ENCODE measurements at places on chromosomes 7 and 10.

- DNase-seq: no peak
Observed at GRCh38 chr10:113142601-113143362, 192.7 kb downstream of the TCF7L2 start.

- no peak for DNase-seq
Observed at GRCh38 chr7:33562996-33563395, 342.3 kb upstream of the BMPER start.

GRCh38 chr7:22723181-22723601, 3.8 kb upstream of the IL6 start:
- DNase-seq: no peak

DNA sequence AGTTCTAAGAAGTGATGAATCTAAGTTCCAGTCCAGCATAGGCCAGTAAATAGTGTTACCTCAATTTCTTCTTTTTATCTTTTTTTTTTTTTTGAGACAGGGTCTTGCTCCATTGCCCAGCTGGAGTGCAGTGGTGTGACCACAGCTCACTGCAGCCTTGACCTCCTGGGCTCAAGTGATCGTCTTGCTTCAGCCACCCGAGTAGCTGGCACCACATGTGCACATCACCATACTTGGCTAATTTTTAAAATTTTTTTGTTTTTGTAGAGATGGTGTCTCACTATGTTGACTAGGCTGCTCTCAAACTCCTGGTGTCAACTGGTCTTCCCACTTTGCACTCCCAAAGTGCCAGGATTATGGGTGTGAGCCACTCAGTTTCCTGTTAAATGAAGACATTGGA, 126.6 kb upstream of the LYZL2 start:
- DNase-seq: no peak

DNA sequence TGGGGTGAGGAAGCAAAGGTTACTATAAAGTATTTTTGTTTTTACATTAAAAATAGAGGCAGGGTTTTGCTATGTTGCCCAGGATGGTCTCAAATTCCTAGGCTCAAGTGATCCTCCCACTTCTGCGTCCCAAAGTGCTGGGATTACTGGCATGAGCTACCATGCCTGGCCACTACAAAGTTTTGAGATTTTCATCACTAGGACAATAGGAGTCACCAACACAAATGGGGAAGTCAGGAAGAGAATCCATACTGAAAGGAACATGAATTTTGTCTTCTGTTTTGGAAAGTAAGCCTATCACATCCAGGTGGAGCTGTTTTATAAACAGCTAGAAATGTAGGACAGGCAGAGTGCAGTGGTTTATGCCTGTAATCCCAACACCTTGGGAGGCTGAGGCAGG, 20.0 kb upstream of the CAPZA2 start:
- DNase-seq: no peak

- DNase-seq: no peak
Observed at GRCh38 chr7:102044641-102044983, 227.2 kb downstream of the CUX1 start.

- no peak for DNase-seq
Observed at GRCh38 chr7:48025624-48026023, 3.3 kb downstream of the SUN3 start.

DNA sequence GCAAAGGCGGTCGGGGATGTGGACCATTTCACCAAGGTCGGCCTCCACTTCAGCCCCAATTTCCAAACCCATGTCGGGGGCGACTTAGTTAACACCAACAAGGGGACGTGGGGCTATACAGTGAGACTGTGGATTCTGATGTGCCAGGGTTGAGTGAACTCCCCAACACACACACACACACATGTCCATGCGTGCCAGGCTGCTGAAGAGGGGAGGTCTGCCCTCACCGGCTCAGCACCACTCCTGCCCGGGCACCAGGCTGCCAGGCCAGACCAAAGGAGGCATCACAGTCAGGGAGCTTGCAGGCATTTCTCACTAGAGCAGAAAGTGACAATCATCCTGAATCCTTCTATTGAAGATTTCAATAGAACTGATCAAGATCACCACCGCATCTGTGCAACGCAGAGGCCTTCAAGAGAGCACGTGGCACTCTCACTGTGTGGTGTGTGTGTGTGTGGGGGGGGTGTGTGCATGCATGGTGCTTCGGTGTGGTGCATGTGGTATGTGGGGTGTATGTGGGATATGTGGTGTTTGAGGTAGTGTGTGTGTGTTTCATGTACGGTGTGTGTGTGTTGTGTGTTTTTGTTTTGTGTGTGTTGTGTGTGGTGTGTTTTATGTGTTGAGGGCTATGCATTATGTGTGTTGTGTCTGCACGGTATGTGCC, 403.5 kb upstream of the RNF32 start:
- DNase-seq: no peak

- DNase-seq: no peak
Observed at GRCh38 chr7:94701555-94701973, 45.6 kb upstream of the SGCE start.

GRCh38 chr7:127252778-127253280, at the start of gene GRM8:
GRM8 (minus strand) TSS chr7:127252941.
- DNase-seq: peak; percentile 36

DNA sequence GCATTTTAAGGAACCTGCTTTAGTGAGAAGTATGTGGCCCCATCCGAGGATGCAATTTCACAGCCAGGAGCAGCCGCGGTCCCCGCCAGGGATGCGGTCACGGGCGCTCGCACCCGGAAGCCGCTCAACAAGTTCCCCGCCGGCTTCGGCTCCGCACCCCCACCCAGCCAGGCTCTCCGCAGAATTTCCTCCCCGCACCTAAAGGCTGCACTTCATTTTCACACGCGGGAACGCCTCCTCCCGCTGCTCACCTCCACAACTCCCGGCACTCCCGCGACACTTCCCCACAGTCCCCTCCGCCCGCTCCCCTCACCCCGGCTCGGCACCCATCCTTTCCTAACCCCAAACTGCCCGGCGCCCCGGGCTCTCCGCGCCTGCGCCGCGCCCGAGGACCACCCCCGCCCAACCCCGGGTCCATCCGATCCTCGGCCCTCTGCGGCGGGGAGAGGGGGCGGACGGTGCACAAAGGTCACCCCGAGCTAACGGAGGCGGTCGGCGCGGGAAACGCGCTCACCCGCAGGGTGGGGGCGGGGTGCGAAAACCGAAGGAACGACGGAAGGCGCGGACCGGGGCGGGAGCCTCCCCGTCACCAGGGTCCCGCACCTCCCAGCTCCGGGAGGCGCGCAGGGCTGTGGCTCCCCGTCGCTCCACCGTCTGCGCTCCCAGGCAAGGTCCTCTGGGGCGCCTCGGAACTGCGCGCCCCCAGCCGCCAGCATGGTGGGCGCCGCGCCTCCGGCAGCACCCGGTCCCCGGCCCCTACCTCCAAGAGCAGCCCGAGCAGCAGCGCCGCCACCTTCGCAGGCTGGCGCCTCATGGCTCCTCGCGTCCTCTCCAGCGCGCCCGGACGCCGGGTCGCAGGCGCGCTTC, 558 bp downstream of the VOPP1 start:
- DNase-seq: peak; percentile 60

DNA sequence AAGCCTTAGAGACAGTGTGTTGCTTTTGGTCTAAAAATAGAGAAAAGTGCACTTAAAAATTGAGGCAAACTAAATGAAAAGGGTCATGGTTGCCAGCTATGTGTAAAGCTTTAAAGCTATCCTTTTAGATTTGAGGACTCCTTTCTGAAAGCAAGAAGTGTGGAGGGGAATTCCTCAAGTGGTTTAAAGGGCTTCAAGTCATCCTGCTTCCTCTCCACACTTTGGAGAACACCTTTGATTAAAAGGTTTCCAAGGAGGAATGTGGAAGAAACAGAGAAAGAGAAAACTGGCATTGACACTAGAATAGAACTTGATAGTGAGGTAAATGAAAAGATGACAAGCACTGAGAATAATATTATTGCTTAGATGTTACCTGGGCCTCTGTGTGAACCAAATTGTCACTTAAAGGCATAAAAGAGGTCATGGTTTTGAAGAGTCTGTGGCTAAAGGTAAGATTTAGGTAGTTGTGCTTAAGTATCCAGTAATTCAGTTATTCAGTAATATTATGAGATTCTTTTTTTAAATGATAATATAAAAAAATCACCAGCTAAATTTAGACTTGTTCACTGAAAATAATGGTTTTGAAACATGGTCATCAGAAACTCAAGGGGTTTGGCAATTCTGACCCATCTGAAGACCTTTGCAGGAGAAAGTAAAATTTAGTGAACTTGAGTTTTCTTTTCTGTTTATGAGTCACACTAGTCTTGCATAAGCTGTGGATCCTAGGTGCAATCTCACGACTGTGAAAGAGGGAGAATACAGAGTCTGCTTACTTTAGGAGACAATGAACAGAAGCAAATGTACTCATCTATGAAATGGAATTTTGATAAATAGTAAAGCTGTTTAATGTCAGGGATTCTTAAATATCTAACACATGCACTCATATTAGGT, 466.0 kb downstream of the KIF20B start:
- no peak for DNase-seq

DNA sequence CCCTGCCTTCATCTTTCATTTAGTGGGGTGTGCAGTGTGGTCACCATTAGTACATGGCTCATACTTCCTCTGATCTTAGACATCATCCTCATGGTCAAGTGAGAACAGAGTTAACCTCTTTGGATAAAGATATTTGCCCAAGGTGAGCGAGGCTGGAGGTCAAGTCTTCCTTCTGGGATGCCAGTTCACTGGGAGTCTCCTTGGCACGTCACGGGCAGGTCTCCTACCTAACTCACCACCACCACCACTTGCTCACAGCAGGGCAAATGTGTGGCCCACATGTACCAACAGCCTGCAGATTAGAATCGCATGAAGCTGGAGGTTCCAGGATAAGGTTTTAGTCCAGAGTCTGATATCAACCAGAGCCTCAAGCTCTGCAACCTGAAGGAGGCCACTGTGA, 164.6 kb downstream of the USP6NL start:
- no peak for DNase-seq

DNA sequence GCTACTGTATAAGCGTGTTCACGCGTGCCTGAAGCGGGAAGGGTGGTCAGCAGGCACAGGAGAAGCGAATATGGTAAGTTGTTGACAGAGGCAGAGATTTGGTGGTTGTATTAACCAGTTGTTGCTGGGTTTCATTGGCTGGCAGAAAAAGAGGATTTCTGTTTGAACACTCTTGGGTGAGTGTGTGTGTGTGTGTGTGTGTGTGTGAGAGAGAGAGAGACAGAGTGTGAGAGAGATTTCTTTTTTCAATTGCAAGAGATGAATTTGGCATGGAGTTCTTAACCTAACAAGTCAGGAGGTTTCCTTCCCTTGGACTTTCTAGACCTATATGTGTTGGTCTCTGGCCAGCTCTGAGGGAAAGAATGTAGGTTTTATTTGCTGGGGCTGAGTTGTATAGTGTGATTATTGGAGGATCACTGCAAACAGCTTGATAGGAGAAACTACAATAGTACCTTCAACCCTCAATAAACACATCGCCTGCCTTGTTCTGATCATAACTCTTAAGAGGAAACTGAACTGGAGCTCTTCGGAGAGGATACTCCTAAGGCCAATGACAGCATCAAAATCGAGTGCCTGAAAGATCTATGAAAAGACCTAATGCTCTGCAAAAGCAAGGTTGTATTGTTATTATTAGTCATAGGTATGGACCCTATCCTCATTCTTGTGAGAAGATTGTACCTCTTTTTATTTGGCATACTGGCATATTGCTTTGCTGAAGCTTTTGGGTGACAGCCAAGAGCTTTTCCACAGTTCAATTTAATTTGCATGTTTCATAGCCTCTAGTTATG, 1.2 kb downstream of the MCU start:
- DNase-seq: no peak

GRCh38 chr7:148524479-148525224, 65.9 kb upstream of the C7orf33 start:
- DNase-seq: no peak

GRCh38 chr10:111034598-111035310, 42.1 kb upstream of the ADRA2A start:
- DNase-seq: no peak

DNA sequence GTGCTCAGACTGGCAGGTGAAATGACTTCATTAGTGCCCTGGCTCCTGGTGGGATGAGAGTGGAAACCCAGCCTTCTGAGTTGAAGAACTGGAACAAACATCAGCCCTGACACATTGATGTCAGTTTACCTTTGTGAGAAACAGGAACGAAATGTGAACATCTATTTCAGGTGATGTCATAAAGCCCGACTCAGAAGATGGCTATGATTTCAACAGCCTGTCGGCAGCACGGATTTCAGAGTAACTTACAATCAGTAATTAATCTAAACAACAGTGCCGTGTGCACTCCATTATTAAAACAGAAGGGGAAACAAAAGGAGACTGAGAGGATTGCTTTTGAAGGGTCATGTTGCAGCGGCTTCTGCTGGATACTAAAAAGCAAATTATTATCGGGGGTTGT, 243.2 kb downstream of the FRMD4A start:
- DNase-seq: no peak

DNA sequence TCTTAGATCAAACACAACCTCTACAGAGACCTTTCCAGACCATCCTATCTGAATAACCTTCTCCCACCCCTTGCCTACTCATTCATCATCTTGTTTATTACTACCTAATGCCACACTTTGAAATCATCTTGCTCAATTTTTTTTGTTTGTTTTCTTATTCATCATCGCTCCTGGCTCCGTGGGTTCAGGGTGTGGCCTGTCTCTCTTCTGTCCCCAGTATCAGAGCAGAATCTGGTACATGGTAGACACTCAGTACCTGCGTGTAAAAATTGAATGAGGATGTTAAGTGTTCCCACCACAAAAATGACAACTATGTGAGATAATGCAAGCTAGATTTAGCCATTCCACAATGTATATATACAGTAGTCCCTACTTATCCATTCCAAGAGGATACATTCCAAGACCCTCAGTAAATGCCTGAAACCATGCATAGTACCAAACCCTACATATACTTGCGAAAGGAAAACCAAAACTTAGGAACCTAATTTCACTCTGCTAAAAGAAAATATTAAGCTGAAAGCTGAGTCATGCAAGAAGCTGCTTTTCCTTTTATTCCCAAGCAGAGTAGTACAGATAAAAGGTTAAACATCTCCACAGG, 72.1 kb upstream of the SEC61G start:
- DNase-seq: no peak

DNA sequence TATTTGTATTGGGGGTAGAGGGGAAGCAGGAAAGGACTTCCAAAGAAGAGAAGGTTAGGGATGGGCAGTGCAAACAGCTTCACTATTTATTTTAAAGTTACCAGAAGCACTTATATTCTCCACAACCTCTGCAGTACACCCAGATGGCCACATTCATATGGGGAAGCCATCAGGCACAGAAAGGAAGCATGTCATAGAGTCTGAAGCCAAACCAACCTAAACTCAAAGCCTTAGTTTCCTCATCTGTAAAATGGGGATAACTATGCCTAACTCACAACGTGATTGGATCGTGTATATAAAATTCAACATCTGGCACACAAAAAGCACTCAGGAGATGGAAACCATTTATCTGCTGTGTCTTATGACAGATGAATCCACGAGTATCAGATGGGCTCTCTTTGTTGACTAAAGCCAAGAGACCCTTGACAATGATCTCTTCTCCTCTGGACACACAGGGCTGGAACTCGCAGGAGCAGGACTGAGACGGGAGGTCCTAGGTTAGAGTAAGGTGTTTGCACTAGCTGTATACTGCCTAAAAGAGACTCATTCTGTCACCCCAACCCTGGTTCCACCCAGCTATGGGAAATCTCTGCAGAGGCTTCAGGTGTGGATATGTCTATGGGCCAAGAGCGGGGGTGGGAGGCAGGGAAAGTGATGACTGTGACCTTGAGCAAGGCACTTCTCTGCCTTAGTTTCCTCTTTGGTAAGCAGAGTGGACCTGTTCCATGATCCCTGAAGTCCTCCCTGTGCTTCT, 1.8 kb downstream of the KIAA1549 start:
- no peak for DNase-seq

- no peak for DNase-seq
Observed at GRCh38 chr7:102471791-102472125, 7.0 kb downstream of the POLR2J start.

GRCh38 chr10:24561453-24561852, 162.2 kb downstream of the ARHGAP21 start:
- DNase-seq: no peak

- no peak for DNase-seq
Observed at GRCh38 chr7:20224025-20224424, 6.8 kb upstream of the MACC1 start.

All from activated T-cell treated with anti-CD3 and anti-CD28 coated beads, Interleukin-2, amount 50 U/mL, for 1 hour (primary cell).